Activated CD8-positive, alpha-beta T cell treated with anti-CD3 and anti-CD28 coated beads for 36 hours (primary cell): ENCODE measurements at places on chromosomes 1 and 21. TPM values are rescaled to one million over a fixed set of nuclear protein-coding genes. Genes with fewer than 3 reads are reported as not detected.

Gene CLCC1
- total RNA-seq: 15.2 TPM

Gene DISC1
- total RNA-seq: 3.5 TPM

Gene PRKAA2
- not detected for total RNA-seq

- DNase-seq: no peak
These were observed 31.8 kb downstream of the USP25 start for GRCh38 chr21:15761507-15762100.

DNA sequence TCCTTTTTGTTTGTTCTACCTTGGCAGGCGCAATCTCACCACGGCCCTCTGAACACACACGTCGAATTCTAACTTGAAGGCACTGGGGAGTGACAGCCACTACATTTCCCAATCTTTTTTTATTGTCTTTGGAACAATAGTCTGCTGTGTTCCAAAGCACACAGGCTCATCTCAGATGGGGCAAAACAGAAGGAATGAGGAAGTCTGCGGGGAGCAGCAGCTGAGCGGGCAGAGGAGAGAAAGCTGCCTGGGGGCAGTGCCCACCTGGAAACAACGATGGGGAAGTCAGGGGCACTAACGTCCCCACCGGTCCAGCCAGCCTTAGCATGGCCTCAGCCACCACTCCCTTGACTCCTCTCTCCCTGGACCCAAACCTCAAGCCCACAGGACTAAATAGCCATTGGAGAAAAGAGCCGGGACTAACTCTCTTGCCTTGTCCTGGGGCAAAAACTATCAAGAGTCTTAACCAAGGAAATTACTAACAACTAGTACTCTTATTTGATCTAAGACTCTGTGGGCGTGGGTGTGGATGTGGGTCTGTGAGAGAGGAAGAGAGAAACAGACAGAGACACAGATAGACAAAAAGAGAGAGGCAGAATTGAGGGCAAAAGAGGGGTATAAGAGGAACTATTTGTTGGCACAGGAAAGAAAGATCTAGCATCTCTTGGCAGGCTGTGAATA lies 34.2 kb downstream of the SYF2 start:
- DNase-seq: peak; percentile 57
